A549 treated with AZD2906 at 1 μM for 4 hours (cell line): ENCODE measurements at places on chromosomes 2 and 18. TPM values are rescaled to one million over a fixed set of nuclear protein-coding genes. Genes with fewer than 3 reads are reported as not detected.

Gene SPATA3
- not detected in 5 replicates for total RNA-seq

Gene EVX2
- 0.01 TPM in 1 of 5 replicates, not detected in the others for total RNA-seq

Gene TMEM198
- 0.62 to 1.2 TPM (median 0.96 TPM) in 5 replicates for total RNA-seq

Gene MRO
- total RNA-seq, result 0.08 to 0.36 TPM (median 0.26 TPM) in 5 replicates

Gene SPEG
- total RNA-seq, result 6.5 to 11.6 TPM (median 9.6 TPM) in 5 replicates

Gene GCG
- 0.05 TPM in 1 of 5 replicates, not detected in the others for total RNA-seq

Gene CAPN14
- 0.01 to 0.04 TPM (median 0.03 TPM) in 5 replicates for total RNA-seq

Gene MEIS1
- 1.6 to 2.0 TPM (median 1.7 TPM) in 5 replicates for total RNA-seq

Gene CROCC2
- not detected in 5 replicates for total RNA-seq

Gene CYP26B1
- 13.4 to 16.1 TPM (median 15.2 TPM) in 5 replicates for total RNA-seq

Gene NYAP2
- 0.02 TPM in 2 of 5 replicates, not detected in the others for total RNA-seq

Gene SFXN5
- 9.8 to 15.5 TPM (median 11.9 TPM) in 5 replicates for total RNA-seq

Gene EMX1
- 0.14 to 0.20 TPM (median 0.18 TPM) in 4 of 5 replicates, not detected in the other for total RNA-seq

Gene GKN2
- total RNA-seq, result 1.9 to 3.2 TPM (median 2.5 TPM) in 5 replicates

Gene L3MBTL4
- total RNA-seq, result 0.02 to 0.05 TPM in 2 of 5 replicates, not detected in the others

Gene PIK3C3
- total RNA-seq, result 18.7 to 20.8 TPM (median 19.5 TPM) in 5 replicates

Gene TACR1
- 0.02 to 0.13 TPM (median 0.05 TPM) in 5 replicates for total RNA-seq

Gene ARHGAP28
- total RNA-seq, result 0.09 to 0.17 TPM (median 0.13 TPM) in 4 of 5 replicates, not detected in the other

Gene ASNSD1
- 28.5 to 41.3 TPM (median 33.0 TPM) in 5 replicates for total RNA-seq

Gene CXCR4
- total RNA-seq, result 0.52 to 1.0 TPM (median 0.85 TPM) in 5 replicates

Gene CDK15
- total RNA-seq, result not detected in 5 replicates

Gene GKN1
- total RNA-seq, result 0.37 to 0.77 TPM (median 0.66 TPM) in 5 replicates

Gene TSN
- total RNA-seq, result 54.3 to 60.3 TPM (median 59.0 TPM) in 5 replicates

Gene ZNF397
- total RNA-seq, result 3.1 to 4.9 TPM (median 4.5 TPM) in 5 replicates

Gene GAL3ST2
- total RNA-seq, result 0.11 to 0.37 TPM (median 0.25 TPM) in 5 replicates

Gene SALL3
- not detected in 5 replicates for total RNA-seq

Gene DNAH7
- 0.66 to 1.6 TPM (median 0.91 TPM) in 5 replicates for total RNA-seq

Gene GAREM1
- total RNA-seq, result 5.1 to 5.8 TPM (median 5.5 TPM) in 5 replicates

Gene SERPINB12
- not detected in 5 replicates for total RNA-seq

Gene KCNJ3
- not detected in 5 replicates for total RNA-seq

Gene ECEL1
- total RNA-seq, result 0.15 to 0.25 TPM (median 0.23 TPM) in 5 replicates

Gene DNPEP
- 56.8 to 62.2 TPM (median 60.4 TPM) in 5 replicates for total RNA-seq

Gene OXER1
- not detected in 5 replicates for total RNA-seq

Gene SPOPL
- total RNA-seq, result 6.1 to 8.0 TPM (median 7.8 TPM) in 5 replicates

Gene PDE6D
- 19.0 to 23.4 TPM (median 22.0 TPM) in 5 replicates for total RNA-seq

Gene BCL11A
- 0.01 to 0.11 TPM (median 0.09 TPM) in 5 replicates for total RNA-seq

Gene TRPM8
- 0.20 to 0.47 TPM (median 0.30 TPM) in 4 of 5 replicates, not detected in the other for total RNA-seq

Gene PARD3B
- 0.76 to 1.1 TPM (median 1.1 TPM) in 5 replicates for total RNA-seq

Gene ADRA2B
- total RNA-seq, result 0.14 to 0.18 TPM (median 0.14 TPM) in 5 replicates

Gene REG1B
- not detected in 5 replicates for total RNA-seq

Gene CASP8
- total RNA-seq, result 27.5 to 33.9 TPM (median 29.3 TPM) in 5 replicates

Gene FAM237A
- total RNA-seq, result not detected in 5 replicates

Gene C18orf32
- 16.3 to 23.8 TPM (median 22.8 TPM) in 5 replicates for total RNA-seq

Gene KATNAL2
- total RNA-seq, result 1.4 to 2.4 TPM (median 1.9 TPM) in 5 replicates

Gene CBLN2
- 0.04 to 0.18 TPM (median 0.07 TPM) in 5 replicates for total RNA-seq

Gene NAT8
- total RNA-seq, result not detected in 5 replicates

Gene IL1RL2
- total RNA-seq, result 0.05 TPM in 1 of 5 replicates, not detected in the others

Gene KIF5C
- total RNA-seq, result 0.21 to 0.50 TPM (median 0.28 TPM) in 5 replicates

Gene CHRNG
- not detected in 5 replicates for total RNA-seq

Gene NTSR2
- 0.05 to 0.08 TPM in 2 of 5 replicates, not detected in the others for total RNA-seq

Gene AFF3
- total RNA-seq, result 0.01 to 0.06 TPM (median 0.02 TPM) in 5 replicates

Gene FABP1
- total RNA-seq, result 0.13 TPM in 1 of 5 replicates, not detected in the others
